ENCODE measurements at places on chromosomes 16 and 17.
A peak's percentile ranks its signal among the peaks of the same experiment; 100 is the strongest.

GRCh38 chr16:89031715-89032659 lies 55.0 kb upstream of the CBFA2T3 start:
- no peak for DNase-seq

GRCh38 chr17:11506635-11507034 lies 91.6 kb upstream of the DNAH9 start:
- DNase-seq = no peak

- DNase-seq = no peak
These were observed 320.2 kb downstream of the MAP2K6 start for GRCh38 chr17:69734656-69735055.

DNA sequence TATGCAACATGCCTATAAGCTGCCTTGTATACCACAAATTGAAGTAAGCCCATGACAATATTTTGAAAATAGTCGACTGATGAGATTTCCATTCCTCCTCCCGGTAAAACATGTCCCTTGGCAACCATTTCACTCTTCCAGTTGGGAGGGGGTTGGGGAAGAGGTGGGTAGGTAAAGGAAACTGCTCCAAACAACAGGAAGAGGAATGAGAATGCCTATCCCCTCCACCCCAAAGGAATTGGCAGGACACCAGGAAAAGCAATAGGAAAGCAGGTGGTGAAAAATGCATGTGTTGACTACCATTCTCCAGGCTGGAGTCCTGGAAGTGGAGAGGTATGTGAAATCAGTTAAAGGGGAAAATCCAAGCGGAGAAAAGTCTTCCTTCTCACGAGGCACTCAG lies 455.9 kb upstream of the PSMD7 start:
- no peak for DNase-seq

GRCh38 chr17:39737760-39738567 lies at the start of gene GRB7:
Gene GRB7, plus strand, starts transcription at chr17:39737938. Its CDS starts 4,364 bp downstream, at chr17:39742302.
- no peak for DNase-seq

DNA sequence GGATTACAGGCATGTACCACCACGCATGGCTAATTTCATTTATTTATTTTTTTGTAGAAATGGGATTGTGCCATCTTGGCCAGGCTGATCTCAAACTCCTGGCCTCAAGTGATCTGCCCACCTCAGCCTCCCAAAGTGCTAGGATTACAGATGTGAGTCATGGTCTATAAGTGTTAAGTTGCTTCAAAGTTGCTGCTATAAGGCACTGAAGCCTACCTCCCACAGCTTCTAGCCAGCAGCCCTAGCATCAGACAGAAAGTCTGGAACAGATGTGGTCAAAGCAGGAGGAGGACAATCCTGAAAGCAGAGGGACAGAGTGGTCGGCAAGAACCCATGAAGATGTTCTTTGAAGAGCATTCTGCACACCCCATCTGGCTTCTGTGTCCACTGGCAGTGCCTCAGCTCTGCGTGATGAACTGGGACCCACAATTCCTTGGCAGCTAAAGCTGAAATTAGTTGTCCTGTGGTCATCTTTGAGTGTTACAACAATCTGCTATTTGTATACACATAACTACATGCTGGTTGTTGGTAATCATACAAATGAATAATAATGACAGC lies 11.2 kb downstream of the MAP3K14 start:
- DNase-seq = no peak

DNA sequence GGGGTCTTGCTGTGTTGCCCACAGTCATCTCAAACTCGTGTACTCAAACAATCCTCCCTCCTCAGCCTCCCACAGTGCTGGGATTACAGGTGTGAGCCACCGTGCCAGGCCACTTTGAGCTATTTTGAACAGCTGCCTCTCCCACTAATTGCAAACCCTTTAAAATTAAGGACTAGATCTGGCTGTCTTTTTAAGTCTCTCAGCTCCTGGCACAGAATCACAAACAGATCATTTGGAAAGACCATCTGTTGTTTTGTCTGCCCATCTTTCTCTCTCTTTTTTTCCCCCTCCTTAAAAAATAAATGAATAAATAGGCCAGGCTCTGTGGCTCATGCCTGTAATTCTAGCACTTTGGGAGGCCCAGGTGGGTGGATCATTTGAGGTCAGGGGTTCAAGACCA lies 10.9 kb upstream of the STAT3 start:
- DNase-seq = no peak

DNA sequence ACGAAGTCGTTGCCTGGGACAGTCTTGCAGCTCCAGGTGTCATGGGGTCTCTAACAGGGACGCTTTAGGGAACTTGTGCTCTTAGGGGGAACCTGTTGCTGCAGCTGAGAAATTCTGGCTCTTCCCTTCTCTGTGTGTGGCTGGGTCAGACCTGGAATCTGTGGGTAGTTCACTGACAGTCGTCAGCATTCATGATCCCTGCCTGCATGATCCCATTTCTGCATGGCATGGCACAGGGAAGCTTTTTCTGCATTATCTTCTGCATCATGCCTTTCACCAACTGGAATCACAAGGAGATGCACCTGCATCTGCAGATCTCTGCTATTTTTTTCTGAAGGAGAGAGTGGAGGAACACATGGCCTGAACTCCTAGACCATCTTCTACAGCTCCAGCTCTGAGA lies 85.6 kb downstream of the SOX9 start:
- DNase-seq = no peak

DNA sequence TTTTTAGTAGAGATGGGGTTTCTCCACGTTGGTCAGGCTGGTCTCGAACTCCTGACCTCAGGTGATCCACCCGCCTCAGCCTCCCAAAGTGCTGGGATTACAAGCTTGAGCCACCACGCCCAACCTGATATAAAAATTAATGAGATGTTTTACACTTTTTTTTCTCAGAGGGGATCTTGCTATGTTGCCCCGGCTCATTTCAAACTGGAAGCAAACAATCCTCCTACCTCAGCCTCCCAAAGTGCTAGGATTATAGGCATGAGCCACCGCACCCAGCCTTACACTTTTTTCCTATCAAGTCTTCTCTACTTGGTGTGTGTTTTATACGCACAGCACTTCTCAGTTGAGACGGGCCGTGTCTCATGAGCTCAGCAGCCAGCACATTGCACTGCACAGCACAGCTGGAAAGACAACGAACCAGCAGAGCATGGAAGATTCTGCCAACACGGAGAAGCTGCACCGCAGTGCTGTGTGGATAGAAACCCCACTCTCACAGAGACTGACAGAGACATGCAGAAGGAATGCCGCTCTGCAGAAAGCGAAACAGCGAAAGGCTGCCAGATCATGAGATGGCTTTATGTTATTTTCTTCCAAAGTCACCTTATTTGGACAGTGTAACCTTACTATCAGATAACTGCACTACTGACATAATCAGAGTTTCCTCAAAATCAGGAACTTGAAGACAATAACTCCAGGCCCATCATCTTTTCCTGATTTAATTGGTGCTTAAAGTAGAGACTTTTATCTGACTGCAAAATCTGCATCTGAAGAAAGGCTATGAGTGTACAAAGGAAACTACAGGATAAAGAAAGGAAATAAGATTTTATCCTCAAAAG lies 6.5 kb upstream of the QRICH2 start:
- no peak for DNase-seq

DNA sequence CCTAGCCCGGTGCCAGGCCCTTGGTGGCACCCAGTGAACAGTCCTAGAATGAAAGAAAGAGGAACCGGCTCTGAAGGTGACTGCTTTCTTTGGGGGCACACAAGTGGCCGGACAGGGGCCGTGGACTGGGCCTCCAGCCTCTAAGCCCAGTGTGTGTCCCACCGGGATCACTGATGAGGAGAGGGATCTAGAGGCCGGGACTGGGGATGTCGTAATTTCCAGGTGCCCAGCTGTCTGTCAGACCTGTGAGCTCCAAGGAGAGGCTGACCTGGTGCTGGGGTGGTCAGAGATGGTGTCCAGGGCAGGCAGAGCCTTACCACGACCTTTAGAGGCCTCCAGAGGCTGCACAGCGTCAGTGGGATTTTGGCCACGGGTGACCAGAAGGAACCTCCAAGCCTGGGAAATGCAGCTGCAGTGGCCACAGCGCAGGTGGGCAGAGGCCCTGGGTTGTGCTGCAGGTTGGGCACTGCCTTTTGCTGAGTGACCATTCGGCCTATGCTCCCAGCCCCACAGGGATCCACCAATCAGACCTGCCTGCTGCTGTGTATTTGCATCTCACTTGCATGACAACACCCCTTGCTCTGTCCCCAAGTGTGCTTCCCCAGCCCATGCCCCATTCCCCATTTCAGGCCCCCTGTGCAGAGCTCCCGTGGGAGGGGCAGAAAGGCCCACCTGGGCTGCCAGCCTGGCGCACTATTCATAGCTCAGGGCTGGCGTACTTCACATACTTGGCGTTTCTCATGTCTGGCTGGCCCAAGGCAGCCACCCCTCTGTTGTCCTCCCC lies 12.5 kb downstream of the ARHGAP23 start:
- no peak for DNase-seq

GRCh38 chr17:16351831-16352230 lies 1.4 kb downstream of the CENPV start:
- DNase-seq = no peak

- no peak for DNase-seq
These were observed 20.3 kb upstream of the CDH5 start for GRCh38 chr16:66346221-66346620.

GRCh38 chr16:88839745-88840599 lies 16.8 kb downstream of the GALNS start:
- DNase-seq = no peak

GRCh38 chr17:43637563-43638323 lies 24.0 kb downstream of the MEOX1 start:
- no peak for DNase-seq

DNA sequence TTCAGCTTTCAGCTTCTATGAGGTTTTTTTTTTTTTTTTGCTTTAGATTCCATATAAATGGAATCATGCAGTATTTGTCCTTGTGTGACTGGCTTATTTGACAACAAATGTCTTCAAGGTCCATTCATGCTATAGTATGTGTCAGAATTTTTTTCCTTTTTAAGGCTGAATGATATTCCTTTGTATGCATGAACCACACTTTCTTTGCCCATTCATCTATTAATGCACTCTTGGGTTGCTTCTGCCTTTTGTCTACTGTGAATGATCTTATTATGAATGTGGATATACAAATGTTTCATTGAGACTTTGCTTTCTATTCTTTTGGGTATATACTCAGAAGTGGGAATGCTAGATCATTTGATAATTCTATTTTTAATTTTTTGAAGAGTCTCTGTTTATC lies 27.0 kb upstream of the LRRC75A start:
- DNase-seq = no peak

- DNase-seq = no peak
These were observed 14.0 kb downstream of the METTL9 start for GRCh38 chr16:21613361-21613760.

- no peak for DNase-seq
These were observed 458 bp downstream of the GFOD2 start for GRCh38 chr16:67718668-67719047.

GRCh38 chr16:50742576-50743200 lies 802 bp downstream of the CYLD start:
- peak; percentile 43 for DNase-seq

DNA sequence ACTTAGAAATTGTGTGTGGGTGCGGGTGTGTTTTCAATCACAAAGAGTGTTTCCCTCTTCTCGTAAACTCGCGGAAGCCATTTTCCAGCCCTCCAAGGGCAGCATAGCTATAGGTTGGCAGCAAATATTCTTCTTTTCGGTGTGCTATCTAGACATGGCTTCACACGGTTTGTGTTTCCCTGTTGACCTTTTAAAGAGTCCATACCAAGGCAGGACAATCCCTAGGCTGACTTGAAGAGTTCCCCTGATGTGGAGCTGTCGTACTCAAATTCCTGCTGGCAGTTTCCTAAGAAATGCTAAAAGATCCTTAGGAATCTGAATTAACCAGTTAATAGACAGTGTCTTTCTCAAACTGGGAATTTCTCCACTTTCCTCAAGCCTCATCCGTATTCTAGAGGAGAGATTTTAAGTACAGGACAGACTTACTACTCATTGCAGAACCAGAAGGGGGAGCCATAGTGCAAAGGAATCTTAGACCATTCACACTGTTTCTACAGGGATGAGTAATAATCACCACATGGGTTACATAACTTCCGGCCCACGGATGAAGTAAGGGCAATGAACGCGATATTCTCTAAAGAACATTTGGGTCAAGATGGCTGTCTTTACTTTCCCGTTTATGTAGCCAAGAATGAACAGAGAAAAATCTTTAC lies 288.6 kb upstream of the ELAC2 start:
- no peak for DNase-seq

DNA sequence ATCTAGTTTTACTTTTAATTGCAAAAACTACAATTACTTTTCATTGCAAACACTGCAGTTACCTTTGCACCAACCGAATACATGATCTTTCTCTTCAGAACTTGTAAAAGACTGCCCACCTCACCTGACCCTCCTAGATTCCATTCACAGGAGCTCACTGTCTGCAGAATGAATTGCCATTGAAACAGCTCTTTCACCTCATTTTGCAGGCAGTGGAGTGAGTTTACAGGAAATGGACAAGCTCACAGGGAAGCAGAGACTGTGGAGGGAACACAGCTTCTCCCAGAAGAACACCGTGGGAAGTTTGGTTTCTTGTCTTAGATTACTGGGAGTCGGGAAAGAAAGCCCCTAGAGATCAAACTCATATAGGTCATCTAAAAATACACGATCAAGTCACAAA lies 439.7 kb upstream of the RBFOX1 start:
- DNase-seq = no peak

DNA sequence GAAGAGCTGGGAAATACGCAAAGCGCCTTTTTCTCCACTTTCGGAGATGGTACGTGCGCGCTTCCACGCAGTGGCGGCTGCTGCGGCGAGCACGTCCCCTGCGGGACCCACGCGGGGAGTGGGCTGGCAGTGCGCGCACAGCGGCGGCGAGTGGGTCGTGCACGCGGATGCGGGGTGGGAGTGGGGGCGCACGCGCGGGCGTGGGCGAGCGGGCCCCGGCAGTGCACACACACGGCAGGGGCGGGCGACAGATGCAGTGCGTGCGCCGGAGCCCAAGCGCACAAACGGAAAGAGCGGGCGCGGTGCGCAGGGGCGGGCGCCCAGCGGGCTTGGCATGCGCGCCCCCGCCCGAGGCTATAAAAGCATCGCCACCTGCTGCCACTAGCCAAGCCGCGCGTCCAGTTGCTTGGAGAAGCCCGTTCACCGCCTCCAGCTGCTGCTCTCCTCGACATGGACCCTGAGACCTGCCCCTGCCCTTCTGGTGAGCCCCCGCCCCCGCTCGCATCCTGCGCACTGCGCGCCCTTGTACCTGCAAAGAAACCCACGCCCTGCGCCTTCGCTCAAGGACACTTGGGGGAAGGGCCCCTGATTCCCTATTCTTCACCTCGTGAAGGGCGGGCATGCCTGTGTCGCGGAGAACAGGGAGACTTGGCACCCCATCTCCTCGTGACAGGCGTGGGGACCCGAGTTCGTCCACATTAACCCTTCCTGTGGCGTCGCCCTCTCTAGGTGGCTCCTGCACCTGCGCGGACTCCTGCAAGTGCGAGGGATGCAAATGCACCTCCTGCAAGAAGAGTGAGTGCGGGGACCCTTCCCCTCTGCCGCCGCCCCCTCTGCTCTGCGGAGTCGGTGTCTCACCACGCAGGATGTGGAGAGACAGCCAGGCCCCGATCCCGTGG lies at the start of gene MT3:
MT3 (plus strand) TSS at position 388 of the 899 bp plus-strand sequence; CDS start at position 451, 63 bp downstream.
- DNase-seq = peak; percentile 82

GRCh38 chr16:65114527-65114926 lies 7.3 kb downstream of the CDH11 start:
- no peak for DNase-seq

Data from substantia nigra (tissue), 51 donors.